Activated CD4-positive, alpha-beta T cell treated with anti-CD3 and anti-CD28 coated beads for 1 hour (primary cell): ENCODE measurements at places on chromosomes 13 and 19.

DNA sequence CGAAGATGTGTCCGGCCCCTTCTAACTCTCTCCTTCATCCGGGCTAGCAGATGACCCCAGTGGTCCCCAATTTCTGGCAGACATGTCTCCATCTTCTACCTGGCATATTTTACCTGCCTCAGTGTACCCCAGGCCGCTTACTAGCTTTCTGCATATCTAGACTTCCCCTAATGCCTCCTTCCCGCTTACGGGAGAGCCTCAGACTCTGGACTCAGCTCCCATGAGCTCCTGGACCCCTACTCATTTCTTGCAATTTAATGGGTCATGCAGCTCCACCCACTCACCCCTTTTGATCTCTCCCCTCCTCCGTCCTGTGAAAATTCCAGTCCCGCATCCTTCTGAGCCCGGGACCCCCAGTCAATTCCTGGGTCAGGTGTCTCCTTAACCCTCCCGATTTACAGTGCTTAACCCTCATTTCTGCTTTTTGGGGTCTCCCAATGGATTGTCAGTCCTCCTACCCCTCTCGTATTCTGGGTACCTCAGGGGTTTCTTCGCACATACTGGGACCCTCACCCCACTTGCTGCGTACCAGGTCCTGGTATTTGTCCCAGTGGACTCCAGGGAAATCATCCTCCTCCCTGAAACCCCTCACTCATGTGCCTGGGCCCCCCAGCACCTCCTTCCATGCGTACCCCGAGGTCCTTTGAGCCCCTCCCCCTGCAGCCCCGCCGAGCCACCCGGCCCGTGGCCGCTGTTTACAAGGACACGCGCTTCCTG is 500 bp upstream of the JUNB start:
- DNase-seq: no peak

- DNase-seq: no peak
These were observed 350.9 kb downstream of the SPRY2 start for GRCh38 chr13:79990048-79990447.

DNA sequence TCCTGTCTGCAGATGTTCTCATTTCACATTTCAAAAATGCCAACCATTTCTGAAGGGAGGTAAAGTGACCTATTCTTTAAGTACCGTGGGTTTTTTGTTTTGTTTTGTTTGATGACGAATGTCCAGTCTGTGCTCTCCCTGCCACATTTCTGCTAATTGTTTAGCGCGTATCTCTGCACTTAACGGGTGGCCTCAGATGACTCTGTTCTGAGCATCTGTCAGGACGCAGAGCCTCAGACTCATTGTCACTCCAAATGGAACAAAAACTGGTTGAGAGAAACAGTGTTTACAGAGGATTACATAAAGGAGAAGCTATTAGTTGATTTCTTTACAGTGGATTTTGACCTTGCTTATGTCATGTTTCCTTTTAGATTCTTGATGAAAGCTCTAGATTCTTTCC is 23.7 kb downstream of the TPP2 start:
- no peak for DNase-seq

GRCh38 chr13:109783447-109783814 is 3.0 kb downstream of the IRS2 start:
- no peak for DNase-seq

DNA sequence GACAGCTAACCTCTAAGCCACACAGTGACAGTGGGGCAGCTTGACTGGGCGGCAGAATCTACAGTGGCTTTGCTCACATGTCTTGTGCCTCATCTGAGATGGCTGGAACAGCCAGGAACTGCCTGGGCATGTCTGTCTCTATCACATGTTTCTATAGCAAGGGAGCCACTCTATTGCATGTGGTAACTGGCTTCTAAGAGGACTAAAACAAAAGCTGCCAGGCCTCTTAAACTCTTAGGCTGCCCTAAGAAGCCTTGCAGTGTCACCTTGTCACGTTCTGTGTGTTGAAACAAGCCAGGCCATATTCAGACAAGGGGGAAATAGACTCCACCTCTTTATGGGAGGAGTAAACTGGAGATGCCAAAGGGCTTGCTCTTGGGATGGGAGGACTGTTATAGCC is 122.9 kb upstream of the MAB21L1 start:
- no peak for DNase-seq

GRCh38 chr19:3768015-3768747 is 3.8 kb downstream of the RAX2 start:
- no peak for DNase-seq

- no peak for DNase-seq
These were observed 1327.6 kb downstream of the UQCRFS1 start for GRCh38 chr19:27885359-27885758.

GRCh38 chr19:42313840-42314755 is 989 bp downstream of the TMEM145 start:
- no peak for DNase-seq
